NCI-H226 (cell line): ENCODE measurements at places on chromosomes 5 and 9.

- peak; percentile 66 for DNase-seq
Measured at GRCh38 chr9:134422301-134423090, 96.2 kb downstream of the RXRA start.

DNA sequence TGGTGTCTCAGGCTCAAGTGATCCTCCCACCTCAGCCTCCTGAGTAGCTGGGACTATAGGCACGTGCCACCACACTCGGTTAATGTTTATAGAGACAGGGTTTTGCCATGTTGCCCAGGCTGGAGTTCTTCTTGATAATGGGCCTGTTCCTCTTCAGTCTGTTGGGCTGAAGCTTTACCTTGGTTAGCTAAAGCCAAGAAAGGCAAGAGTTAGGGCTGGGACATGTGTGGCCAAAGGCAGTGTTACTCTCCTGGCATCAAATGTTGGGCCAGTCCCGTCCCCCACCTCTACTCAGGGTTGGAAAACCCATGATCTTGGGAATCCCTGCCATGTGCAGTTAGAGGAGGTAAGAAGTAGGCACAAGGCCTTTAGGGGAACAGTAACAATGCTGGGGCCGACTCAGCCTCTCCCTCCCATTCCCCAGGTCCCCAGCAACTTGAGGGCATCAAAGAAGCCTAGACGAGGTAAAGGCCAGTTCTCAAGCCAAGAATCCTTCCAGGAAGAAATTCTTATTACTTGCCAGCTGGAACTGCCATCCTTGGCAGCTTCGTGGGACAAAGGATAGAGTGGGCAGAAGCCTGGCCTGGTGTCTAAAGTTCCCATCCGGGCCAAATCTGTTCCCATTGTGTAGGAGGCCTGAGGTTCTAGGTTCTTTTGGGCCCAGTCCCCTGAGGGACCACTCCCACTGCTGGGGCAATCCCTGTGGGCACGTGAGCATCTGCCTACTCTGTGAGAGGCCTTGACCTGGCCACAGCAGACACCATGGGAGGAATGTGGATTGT lies 4.5 kb downstream of the EGR1 start:
- DNase-seq: no peak

DNA sequence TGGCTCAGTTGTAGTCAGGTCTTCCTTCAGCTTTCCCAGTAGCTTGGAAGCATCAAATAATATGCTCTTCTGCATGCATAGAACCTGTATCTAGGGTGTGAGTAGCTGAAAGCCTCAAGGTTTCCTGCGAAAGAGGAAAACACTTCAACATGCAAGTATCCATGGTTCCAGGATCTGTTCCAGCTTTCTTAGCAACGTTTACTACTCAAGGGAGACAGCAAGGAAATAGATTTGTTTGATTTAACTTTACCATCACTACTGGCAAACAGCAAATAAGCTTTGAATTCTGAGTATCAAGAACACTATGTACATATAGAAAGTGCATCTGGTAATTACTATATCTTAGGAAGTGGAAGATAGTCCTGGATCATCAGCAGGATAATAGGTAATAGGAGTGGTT lies 341.0 kb downstream of the PRR16 start:
- no peak for DNase-seq

- DNase-seq: no peak
Measured at GRCh38 chr9:92686954-92687353, 17.0 kb upstream of the IPPK start.

GRCh38 chr9:19999491-20000057 lies 210.7 kb upstream of the SLC24A2 start:
- peak; percentile 16 for DNase-seq

- DNase-seq: no peak
Measured at GRCh38 chr5:101860563-101860962, 435.5 kb downstream of the SLCO4C1 start.

DNA sequence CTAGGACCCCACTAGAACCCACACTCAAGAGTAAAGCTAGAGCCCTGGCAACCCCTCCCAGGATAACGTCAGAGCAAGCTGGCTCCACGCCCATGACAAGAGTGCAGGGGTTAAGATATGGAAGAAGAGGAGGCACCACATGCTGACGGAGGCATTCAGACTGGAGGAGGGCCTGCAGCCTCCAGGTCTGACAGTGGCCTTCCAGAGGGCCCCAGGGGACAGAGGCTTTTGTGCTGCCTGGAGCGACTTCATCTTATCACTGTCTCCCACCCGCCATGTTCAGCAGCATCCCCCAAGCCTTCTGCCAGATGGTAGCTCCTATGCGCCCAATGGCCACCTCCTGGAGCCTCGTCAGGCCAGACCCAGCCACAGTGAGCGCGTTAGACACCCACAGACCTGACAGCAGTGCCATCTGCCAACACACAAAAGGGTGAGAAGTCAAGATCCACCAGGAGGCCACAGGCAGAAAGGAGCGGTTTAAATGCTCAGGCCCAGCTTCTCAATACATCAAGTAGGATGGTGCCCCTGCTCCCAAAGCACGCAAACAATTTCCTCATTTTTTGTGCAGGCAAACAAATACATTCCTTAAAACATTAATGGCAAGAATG lies 65.8 kb downstream of the C5orf15 start:
- no peak for DNase-seq

- DNase-seq: peak; percentile 71
Measured at GRCh38 chr5:159849437-159850083, 66.7 kb upstream of the ADRA1B start.

DNA sequence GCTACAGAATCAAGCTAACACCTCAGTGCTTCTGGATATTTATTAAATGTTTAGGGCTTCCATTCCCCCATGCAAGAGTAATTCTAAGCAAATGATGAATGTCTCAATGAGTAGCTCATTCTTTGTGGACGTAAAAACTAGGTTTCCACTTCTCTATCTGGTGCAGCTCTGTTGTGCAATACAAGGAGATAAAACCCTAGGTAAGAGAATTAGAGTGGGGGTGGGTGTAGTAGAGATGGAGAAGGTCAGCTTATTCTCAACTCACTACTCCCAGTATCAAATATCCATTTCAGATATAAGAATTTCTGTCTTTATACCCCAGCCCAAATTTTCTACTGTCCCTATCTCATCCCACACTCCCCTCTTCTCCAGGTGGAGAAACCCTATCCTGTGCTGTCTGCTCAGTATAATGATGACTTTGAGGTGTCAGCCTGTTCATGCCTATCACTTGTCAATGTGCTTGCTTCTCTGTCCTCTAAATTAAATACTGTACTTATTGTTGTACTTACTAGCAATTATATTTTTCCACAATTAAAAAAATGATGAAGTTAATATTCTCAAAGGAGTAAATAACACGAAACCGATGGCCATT lies 4.3 kb upstream of the FYB1 start:
- no peak for DNase-seq

- peak; percentile 80 for DNase-seq
Measured at GRCh38 chr9:90433398-90433941, 209.2 kb downstream of the DIRAS2 start.

DNA sequence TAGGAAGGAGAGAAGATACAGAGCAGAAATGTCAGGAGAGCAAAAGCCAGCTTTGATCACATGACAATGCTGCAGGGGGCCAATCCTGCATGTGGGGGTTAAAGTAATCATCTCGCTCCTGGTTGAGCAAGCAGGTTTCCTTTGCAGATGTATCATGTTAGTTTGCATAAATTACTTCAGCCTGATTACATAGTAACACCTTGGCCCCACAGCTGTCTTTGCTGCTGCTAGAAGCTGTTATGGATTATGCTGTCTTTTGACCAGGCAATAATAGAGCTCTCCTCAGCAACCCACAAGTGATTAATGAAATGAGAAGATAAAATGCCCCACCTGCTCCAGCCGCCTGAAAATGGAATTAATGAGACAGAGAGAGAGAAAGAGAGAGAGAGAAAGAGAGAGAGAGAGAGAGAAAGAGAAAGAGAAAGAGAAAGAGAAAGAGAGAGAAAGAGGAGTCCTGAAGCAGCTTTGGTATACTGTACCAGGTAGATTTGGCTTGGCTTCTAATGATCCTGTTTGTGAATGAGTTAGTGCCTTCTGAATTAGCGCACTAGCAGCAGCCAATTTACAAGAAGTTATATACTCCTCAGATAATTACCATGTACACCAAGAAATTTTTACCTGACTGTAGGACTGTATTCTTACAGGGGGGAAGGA lies 174.3 kb upstream of the RORB start:
- no peak for DNase-seq

DNA sequence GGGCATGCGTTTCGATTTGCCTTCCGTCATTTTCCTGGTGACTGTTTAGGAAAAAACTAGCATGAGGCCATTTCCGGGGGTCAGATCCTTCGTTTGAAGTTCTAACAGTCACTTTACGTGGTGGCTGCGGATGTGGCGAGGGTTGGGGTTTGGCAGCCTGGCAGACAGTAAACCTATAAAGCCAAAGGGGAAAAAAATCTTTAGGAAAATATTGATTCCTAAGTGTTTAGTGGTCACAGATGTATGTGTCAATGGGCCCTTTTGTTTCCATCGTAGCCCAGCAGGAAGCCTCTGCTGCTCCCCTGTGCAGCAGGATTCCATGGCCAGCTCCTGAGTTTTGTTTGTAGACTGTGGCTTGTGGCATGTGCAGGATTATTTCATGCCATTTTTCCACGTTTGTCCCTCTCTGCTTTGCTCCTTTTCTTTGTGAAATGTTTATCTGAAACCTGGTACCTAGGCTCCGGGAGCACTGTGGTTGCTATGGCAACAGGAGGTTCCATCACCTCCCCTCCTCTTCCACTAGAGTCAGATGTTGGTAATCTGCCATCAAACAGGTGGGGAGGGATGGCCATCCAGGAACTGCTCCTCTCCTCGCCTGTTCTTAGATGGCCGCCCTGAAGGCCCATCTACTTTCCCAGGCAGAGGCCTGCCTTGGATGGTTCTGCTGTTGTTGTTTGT lies 202.3 kb downstream of the AOPEP start:
- DNase-seq: no peak

DNA sequence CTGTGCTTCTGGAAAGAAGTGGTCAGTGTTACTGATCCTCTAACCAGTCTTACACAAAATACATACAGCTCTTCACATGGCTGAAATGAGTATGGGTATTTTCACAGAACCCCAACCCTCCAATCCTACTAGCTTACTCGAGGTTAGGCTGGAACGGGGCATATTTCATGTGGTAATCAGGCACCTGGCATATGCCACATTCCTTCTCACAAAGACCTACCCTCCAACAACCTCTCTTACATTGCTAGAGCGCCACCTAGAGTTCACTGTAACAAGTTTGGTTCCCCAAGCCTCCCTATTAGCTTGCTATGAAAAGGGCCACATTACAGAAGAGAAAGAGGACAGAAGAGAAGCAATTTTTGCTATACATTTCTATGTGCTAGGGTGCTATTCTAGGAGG lies 597.3 kb downstream of the PRELID2 start:
- peak; percentile 55 for DNase-seq

GRCh38 chr5:173726846-173727557 lies 110.6 kb upstream of the BOD1 start:
- DNase-seq: no peak

DNA sequence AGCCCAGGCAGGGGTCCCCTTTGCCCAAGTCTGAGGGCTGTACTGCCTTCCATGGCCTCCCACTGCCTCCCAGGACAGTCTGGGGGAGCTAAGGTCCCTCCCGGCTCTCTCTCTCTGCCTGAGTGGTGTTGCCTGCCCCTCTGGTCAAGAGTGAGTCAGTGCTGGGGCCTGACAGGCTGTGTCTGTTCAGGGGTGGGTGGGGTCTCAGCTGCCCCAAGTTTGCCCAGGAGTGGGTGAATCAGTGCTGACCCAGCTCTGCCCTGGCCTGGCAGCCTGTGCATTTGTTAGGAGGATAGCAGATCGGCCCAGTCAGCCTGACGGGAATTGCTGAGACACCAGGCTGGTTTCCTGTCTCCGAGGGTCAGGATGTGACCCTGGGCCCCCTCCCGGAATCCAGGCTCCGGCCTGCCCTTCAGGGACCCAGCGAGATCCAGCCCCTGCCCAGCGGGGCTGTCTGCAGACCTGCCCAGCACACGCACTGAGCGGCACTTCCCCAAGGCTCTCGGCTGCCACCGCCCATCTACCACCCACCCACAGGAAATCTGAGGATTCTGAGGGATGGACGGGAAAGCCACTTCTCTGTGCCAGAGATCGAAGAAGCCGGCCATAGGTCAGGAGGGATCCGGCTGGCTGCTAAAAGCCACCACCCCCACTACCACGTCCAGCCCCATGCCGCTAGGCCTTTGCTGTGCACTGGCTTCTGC lies 15.9 kb downstream of the ENG start:
- DNase-seq: peak; percentile 94

- peak; percentile 51 for DNase-seq
Measured at GRCh38 chr5:113343343-113343742, 91.4 kb downstream of the TSSK1B start.

GRCh38 chr5:67026278-67026677 lies 170.3 kb downstream of the CD180 start:
- DNase-seq: no peak

DNA sequence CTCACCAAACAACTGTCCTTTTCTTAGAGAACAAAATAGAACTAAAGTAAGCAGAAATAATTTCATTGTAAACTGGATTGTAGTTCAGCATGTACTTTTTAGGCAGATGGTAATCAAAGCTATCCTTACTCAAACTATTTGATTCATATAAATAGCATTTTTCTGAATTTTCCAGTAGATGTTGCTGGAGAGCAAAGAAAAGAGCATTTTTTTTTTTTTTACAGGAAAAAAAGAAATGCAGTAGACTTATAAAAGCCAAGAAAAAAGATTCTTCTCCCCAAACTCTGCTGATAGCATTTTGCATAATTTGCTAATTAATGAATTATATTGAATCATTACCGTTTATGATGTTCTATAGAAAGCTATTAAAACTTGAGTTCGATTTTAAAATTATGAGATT lies 715.3 kb upstream of the WWC1 start:
- no peak for DNase-seq

DNA sequence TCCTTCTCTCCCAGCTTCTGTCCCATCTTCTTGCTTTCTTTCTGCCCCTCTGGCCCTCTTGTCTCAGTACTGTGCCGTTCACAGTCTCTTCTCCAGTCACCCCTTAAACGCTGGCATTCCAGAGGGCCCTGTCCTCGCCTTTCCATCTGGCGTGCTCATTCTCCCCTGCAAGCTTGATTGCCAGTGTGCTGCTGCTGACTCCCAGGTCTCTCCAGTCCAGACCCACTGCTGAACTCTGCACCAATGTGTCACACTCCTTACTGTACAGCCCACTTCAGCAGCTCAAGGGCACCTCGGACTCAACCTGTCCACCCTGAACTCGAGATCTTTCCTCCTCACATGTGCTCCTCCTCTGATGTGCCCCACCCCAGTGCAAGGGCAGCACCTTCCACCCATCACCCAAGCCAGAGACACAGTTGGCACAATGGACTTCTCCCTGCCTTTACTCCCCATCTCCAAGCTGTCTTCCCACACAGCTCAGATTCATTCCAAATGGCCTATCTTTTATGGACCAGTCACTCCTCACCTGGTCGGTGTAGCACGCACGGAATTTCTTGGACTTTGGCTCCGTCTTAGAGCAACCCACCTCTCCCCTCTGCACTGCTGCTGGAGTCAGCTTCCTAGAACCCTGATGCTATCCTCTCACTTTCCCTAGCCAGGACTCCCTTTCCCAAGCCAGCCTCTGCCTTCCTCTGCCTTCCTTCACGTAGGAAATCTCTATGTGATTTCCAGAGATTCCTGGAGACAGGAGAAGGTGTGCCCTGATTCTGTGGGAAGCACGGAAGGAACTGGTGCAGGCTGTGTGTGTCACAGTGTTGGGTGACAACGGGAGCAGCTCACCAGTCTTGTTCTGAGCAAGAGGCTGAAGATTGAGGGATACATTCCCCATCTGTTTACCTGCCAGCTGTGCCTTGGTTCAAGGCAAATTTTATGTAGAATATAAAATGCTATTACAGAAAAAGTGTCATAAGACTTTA lies 26.0 kb upstream of the SLC2A8 start:
- DNase-seq: no peak
